NCI-H2081 treated with DMSO at 0.1 percent for 48 hours (cell line): ENCODE measurements at places on chromosomes 2 and 18.

DNA sequence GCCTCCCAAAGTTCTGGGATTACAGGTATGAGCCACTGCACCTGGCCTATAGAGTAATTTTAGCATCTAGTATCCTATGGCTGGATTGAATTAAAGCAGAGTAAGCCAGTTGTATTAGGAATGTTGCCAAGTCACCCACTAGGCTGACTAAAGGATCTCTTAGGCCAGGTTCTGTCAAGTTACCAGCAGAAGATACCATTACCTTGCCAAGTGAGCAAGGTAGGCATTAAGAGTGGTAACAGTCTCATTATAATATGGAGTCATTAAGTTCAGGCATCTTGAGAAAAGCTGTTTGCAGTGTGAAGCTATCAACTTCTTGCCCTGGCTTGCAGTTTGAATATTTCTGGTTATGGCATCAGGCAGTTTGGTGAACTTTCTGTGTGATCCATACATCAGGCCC lies 37.0 kb upstream of the MTCL1 start:
- no peak for DNase-seq

DNA sequence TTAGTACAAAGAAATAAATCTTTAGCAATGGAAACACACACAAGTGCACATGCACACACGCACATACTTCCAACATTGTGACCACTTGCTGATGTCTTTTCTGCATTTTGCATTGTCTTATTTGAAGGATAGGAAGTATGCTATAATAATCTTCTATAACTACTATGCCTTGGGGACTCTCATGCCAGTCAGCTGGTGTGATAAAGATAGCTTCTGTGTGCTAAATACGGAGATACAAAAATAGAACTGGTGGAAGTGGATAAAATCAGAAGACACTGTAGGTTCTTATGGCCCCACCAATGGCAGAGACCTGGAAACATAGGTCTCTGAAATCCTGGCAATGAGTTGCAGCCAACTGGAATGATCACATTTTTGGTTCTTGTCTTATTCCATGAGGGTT lies 31.5 kb upstream of the RASGRP3 start:
- no peak for DNase-seq

- no peak for DNase-seq
Measured at GRCh38 chr2:85702172-85702571, 8.0 kb downstream of the GNLY start.

DNA sequence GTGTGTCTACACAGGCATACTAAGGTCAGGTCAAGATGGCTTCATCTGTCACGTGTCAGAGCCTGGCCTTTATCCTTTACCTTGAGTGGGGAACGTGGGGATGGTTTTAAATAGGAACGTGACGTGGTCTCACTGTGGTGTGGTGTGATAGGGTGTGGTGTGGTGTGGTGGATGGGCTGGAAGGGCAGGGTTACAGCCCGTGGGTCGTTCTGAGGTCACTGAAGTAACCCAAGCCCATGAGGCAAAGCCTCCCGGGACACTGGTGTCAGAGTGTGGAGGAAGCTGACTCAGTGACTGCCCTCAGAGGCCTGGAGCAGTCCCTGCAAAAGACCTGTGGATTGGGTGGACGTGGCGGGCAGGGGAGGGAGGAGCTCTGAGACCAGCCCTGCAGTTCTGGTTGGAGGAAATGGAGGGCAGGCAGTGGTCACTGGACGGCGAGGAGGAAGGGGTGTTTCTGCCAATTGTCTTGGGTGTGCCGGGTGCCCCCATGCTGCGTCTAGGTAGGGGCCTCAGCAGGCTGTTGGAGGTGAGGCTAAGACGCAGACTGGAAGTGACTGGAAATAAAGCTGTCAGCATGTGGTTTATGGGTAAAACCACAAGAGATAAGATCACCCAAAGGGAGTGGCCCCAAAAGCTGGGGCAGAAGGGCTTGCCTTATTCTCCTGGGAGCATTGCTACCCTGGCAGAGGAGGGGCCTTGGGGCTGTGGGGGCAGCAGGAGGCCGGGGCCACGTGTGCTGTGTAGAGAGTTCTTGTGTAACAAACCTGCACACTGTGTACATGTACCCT lies 84.8 kb downstream of the SH3RF3 start:
- no peak for DNase-seq

- DNase-seq, result no peak
Measured at GRCh38 chr18:10130606-10131005, 216.8 kb downstream of the VAPA start.

GRCh38 chr18:13237641-13238040 lies 19.1 kb downstream of the LDLRAD4 start:
- no peak for DNase-seq

GRCh38 chr2:43225093-43225787 lies 1.2 kb downstream of the ZFP36L2 start:
- no peak for DNase-seq

- no peak for DNase-seq
Measured at GRCh38 chr2:122743021-122743675, 987.7 kb downstream of the TSN start.

GRCh38 chr2:10266133-10266620 lies 36.5 kb upstream of the HPCAL1 start:
- DNase-seq, result no peak

DNA sequence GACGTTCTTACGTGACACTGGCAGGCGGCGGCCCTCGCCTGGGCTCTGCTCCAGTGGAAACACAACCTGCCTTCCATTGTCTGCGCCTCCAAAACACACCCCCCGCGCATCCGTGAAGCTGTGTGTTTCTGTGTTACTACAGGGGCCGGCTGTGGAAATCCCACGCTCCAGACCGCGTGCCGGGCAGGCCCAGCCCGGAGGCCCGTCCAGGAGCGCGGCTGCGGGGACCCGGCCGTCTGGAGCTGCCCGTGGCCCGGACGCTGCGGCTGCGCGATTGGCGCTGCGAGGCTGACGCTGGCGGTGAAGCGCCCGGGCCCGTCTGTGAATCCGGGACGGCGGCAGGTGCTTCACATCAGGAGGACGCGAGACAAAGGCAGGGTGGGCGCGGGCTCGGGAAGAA lies 670.3 kb upstream of the SALL3 start:
- DNase-seq, result no peak

GRCh38 chr2:205138735-205139134 lies 543.6 kb upstream of the NRP2 start:
- no peak for DNase-seq

DNA sequence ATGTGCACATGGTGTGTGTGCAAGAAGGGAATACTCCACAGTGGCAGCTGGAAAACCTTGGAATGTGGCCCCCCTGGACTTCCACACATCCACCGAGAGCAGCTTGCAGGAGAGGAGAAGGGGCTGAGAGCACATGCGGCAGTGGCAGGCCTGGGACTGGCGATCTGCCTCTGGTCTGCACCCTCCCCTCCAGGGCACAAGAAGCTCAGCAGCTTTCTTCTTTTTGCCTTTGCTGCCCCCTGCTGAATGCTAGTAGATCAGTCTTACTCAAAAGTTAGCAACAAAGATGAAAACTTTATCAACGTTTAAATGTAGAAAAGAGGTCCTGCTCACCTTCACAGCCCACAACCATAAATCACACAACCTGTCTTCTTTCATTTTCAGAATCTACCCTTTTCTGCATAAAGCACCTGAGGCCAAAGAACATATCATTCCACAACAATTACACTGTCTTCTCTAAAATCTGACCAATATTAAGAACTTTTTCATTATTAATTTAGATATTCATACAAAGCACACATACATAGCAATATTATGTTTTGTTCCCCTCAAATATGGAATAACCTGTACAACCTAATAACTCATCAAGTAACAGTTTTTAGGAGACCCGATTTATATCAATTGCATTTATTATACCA lies 34.6 kb downstream of the TGFBRAP1 start:
- no peak for DNase-seq
